ENCODE measurements at places on chromosomes 5 and 9. TPM values are rescaled to one million over a fixed set of nuclear protein-coding genes. Genes with fewer than 3 reads are reported as not detected.

Gene LAMC3
- 4.6 TPM for total RNA-seq

Gene DCTN4
- 45.0 TPM for total RNA-seq

Gene PCDHB8
- 0.40 TPM for total RNA-seq

Gene PLAC8L1
- total RNA-seq = not detected

Gene PCDHB15
- not detected for total RNA-seq

Gene GRIA1
- total RNA-seq = not detected

Gene FREM1
- total RNA-seq = 0.52 TPM

Gene LCN15
- total RNA-seq = not detected

Gene SHOC1
- not detected for total RNA-seq

Gene FLT4
- not detected for total RNA-seq

Gene TTF1
- 12.5 TPM for total RNA-seq

Gene SLC34A3
- total RNA-seq = 1.0 TPM

Gene ADAMTS16
- total RNA-seq = 1.7 TPM

Gene SNCB
- 2.1 TPM for total RNA-seq

Gene NPR2
- total RNA-seq = 1.0 TPM

Gene CLTB
- 354 TPM for total RNA-seq

Gene IFNE
- 0.33 TPM for total RNA-seq

Gene MLANA
- not detected for total RNA-seq

Gene PCDHGB7
- 0.44 TPM for total RNA-seq

Gene IRX2
- 10.4 TPM for total RNA-seq

Gene TIMD4
- not detected for total RNA-seq

Gene PRLR
- total RNA-seq = 0.40 TPM

Gene KCNN2
- 0.07 TPM for total RNA-seq

Gene SPATA31D1
- not detected for total RNA-seq

Gene DBH
- total RNA-seq = not detected

Gene NUTM2F
- not detected for total RNA-seq

Gene SPATA31A3
- not detected for total RNA-seq

Gene PCDHB11
- 0.69 TPM for total RNA-seq

Gene MTAP
- 34.7 TPM for total RNA-seq

Gene KCNV2
- not detected for total RNA-seq

Gene SOX30
- not detected for total RNA-seq

Gene BASP1
- 169 TPM for total RNA-seq

Gene SVEP1
- 0.04 TPM for total RNA-seq

Gene STK10
- total RNA-seq = 30.1 TPM

Gene RMRP
- 23,421 TPM for total RNA-seq

Gene TAL2
- not detected for total RNA-seq

Gene AIF1L
- 27.0 TPM for total RNA-seq

Gene ANKRD33B
- 14.9 TPM for total RNA-seq

Gene PCDH12
- 0.15 TPM for total RNA-seq

Gene ZCCHC9
- total RNA-seq = 19.4 TPM

Gene ZNF658
- total RNA-seq = 3.1 TPM

Gene TAS2R1
- total RNA-seq = not detected

Gene CAMLG
- 19.5 TPM for total RNA-seq

Gene KLF9
- total RNA-seq = 0.44 TPM

Gene DND1
- 0.75 TPM for total RNA-seq
